ENCODE measurements at places on chromosomes 3 and 15.

GRCh38 chr3:105394177-105394576, 27.5 kb downstream of the ALCAM start:
- DNase-seq, result no peak

DNA sequence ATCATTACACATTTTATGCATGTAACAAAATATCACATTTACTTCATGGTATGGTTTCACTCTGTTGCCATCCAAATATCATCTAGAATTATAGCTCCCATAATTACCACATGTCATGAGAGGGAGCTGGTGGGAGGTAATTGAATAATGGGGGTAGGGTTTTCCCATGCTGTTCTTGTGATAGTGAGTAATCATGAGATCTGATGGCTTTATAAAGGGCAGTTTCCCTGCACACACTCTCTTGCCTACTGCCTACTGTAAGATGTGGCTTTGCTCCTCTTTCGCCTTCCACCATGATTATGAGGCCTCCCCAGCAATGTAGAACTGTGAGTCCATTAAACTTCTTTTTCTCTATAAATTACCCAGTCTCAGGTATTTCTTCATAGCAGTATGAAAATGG, 123.4 kb downstream of the SATB1 start:
- no peak for DNase-seq

- no peak for DNase-seq
Observed at GRCh38 chr15:73747847-73748590, 5.1 kb downstream of the INSYN1 start.

GRCh38 chr15:20280933-20281463, 260.6 kb downstream of the GOLGA6L6 start:
- no peak for DNase-seq

DNA sequence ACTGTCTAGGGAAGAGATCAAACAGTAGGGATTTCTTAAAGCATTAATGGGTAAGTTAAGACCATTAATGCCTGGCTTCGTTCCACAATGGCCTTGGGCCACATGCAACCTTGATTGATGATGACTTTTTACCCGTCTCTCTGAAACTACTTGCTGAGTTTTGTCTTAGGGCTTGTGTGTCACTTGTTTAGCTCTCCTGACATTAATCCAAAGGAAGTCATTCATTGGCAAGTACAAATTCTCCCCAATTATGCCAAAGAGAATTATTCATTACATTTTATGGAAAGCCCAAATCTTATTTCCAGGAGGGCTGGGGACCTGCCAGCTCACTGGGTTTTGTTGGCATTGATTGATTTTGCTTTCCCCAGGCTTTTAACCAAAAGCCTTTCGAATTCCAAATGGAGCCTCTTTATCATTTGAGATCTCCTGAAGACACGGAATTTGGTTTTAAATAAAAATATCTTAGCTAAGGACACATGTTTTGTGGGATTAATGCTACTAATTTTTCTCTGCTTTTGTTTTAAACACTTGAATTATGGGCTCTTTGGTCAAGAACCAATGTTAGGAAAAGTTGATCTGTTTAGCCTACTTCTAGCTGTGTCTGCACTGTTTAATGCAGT, 40.7 kb downstream of the SERPINI1 start:
- DNase-seq, result no peak

Data from thoracic aorta (tissue), 2 donors.